Kidney glomerular epithelial cell (primary cell): ENCODE measurements at places on chromosomes 1 and 21.

DNA sequence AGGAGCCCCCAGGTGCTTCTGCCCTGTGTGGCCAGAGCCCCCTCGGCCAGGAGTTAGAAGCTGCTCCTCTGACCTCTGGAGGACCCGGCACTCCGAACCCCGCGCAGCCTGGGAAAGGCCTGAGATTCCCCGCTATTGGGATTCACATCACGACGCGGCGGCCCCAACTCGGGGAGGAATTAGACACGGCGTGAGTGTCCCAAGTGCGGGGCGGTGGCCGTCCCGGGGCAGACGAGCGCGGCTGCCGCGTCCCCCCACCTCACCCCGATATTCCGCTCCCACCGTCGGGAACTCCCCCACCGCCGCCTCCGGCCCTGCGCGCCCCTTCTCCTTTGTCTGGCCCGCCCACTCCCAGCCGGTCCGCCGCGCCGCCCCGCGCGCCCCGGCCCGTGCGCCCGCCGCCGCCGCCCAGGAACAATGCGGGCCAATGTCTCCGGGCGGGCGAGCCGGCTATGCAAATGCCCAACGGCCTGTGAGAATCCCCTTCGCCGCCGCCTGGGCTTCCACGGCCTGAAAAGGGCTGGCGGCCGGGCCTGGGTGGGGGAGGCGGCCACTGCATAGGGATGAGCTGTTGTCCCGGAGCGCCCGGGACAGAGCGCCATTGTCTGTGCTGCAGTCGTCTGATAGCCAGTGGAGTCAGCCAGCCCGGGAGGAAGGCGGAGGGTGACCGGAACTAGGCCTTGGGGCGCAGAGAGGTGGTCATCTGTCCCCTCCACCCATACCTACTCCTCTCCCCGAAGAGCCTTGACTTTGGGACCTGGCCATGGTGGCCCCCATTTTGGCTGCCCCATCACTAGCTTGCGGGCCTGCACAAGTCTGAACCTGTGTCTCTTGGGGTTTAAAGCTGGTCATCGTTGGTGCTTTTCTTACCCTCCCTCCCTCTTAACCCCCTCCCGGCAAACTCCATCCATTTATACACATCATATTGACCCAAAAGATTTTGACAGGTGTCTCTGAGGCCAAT, 19.4 kb downstream of the RHBG start:
- DNase-seq = no peak

DNA sequence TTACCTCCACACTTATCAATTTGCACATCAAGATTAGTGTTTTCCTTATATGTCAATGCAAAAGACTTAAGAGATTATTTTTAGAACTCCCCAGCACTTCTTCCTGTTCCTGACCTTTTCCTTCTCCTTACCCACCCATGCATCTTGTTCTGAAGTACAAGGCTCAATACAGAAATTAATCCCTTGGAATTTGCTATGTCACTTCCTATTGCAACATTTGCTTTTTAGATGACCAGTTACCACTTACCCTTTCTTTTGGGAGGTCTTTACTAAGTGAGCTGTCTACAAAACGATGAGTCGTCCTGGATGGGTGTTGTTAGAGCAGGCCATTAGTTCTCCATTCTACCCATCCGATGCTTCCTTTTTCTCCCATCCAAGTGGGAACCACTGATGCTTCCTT, 221.2 kb downstream of the FMN2 start:
- peak; percentile 50 for DNase-seq

DNA sequence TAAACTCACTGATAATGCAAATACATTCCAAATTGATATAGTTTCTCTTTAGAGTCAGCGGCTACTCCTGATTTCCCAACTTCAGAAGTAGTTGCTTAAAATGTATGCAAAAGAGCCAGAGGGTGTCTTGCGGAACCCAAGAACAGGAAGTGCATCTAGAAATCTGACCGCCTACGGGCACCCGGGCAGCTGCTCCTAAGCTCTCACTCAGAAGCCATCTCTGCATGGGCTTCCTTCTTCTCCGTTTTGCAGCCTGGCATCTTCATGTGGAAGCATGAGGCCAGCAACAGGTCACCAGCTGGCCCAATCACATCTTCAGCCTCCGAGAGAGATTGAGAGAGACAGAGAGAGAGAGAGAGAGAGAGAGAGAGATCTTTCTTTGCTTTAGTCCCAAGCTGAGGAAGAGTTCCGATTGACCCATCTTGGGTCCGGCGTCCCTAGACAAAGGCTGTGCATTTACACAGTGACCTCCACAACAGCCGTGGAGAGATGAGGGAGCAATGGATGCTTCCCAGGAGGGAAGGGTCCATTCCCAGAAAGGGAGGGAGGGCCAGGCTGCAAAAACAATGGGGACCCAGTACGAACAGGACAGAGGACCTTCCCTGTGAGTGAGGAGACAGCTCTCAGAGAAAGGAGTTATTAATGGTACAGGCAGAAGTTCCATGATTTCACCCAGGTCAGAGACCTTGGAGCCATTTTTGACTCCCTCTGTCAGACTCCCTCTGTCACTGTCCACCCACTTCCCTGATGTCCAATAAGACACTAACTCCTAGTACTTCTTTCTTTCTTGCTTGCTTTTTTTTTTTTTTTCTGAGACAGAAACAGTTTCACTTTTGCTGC, 28.2 kb upstream of the SLC30A1 start:
- DNase-seq = no peak

- DNase-seq = peak; percentile 99
Observed at GRCh38 chr1:10528066-10529014, 53.6 kb downstream of the PEX14 start.

DNA sequence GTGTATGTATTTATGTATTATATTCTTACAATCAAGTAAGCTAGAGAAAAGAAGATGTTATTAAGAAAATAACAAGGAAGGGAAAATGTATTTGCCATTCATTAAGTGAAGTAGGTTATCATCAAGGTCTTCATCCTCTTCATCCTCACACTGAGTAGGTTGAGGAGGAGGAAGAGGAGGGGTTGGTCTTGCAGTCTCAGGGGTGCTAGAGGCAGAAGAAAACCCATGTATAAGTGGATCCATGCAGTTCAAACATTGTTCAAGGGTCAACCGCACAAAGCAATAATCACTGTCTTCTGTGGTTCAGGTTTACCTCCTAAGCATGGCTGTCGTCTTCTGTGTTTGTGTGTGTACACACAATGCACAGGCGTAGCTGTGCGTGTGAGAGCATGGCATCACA, 16.9 kb downstream of the URB2 start:
- DNase-seq = no peak

GRCh38 chr1:230915078-230915477, 46.8 kb upstream of the C1orf198 start:
- no peak for DNase-seq

DNA sequence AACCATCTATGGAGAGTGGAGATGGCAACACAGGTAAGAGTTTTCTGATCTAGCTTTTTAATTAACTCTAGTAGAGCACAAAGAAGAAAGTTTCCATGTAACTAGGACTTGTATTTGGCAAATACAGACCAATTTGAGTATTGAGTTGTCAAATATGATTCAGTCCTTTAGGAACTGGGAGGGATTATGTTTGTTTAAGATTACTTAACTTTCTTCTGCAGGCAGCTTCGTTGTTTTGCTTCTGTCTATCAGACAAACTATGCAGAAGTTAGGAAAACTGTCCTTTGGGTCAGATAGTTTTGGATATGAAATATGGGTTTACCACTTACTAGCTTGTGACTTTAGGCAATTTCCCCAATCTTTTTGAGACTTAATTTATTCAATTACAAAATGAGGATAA, 111.8 kb downstream of the POU2F1 start:
- no peak for DNase-seq

GRCh38 chr1:4674117-4674516, 19.7 kb downstream of the AJAP1 start:
- no peak for DNase-seq

DNA sequence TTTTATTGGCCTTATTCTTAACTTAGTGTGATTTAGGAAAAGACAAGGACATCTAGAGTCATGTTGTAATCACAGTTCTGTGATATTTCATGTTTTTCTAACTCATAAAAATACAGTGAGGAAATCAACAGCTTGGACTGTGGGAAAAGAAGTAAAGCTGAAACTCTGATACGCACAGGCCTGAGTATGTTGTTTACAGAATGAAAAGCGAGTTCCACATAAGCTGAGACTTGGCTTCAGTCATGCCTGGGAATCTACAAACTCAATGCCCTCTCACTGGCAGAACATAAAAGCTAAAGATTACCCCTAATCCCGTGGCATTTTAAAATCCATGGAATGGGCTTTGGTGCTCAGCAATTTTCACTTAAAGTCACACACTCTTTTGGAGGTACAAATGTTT, 23.6 kb upstream of the ATP5PO start:
- no peak for DNase-seq

- no peak for DNase-seq
Observed at GRCh38 chr21:37767984-37768383, 148.3 kb downstream of the KCNJ6 start.

DNA sequence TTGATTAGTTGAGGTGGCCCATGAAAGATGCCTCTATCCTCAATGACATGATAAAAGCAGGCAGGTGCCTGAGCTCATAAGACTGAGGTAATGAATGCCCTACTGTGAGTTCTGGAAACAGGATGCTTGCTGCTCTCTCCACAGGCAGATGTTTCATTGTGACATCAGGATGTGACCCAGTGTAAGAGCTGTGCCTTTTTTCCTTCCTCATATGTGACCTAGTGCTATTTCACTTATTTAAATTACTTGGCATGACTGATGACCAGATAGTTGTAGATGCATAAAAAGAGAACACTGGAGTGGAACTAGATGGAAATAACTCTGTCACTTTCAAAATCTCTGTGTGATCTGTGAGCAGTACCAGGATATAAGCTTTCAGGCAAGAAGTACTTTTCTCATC, 31.9 kb downstream of the KIF14 start:
- no peak for DNase-seq

- DNase-seq = no peak
Observed at GRCh38 chr1:204366759-204367158, 7.0 kb upstream of the PLEKHA6 start.

GRCh38 chr1:10901091-10901890, 104.8 kb upstream of the CASZ1 start:
- DNase-seq = no peak

DNA sequence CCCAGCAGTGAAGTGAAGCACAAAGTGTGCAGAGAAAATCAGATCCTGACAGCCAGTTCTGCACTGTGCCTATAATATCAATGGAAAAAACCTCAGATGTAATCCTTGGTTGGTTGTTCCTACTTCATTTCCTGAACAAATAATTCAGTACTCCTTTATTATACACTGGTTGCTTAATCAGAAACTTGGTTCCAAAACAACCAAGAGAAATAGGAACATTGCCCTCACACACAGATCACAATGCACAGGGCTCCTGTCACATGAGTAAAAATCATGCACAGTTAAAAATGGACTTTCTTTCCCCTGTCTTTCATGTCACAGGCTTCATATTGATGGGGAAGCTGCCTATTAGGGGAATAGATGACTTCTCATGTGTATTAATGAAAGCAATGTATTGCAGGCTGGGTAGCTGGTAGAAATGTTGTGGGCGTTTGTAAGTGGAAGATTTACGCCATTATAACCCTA, 9.7 kb downstream of the DNASE2B start:
- no peak for DNase-seq

DNA sequence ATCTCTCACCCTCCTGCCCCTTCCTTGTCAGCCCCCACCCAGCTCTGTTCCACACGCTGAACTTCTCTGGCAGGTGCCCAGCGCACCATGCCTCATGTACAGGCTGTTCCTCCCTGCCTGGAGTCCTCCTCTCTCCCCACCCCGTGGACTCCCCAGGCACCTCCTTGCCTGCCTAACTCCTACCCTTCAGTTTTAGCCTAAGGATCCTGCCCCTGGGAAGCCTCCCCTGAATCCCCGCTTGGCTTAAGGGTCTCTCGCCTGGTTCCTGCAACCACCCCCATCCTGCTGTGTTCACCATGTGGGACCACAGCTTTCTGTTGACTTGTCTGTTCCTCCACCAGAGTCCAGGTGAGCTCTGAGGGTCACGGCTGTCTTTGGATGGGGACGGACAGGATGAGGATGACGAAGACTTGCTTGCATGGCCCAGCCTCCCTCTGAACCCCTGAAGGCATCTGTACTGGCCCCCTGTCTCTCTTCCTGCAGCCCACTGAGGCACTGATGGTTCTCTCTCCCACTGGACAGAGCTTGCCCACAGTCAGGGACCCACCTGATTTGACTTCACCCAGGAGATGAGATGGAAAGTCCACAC, 153.2 kb upstream of the C1orf174 start:
- no peak for DNase-seq

- DNase-seq = no peak
Observed at GRCh38 chr1:166272851-166273250, 106.0 kb upstream of the FAM78B start.

GRCh38 chr1:52552236-52552504, 722 bp downstream of the TUT4 start:
- DNase-seq = peak; percentile 74

DNA sequence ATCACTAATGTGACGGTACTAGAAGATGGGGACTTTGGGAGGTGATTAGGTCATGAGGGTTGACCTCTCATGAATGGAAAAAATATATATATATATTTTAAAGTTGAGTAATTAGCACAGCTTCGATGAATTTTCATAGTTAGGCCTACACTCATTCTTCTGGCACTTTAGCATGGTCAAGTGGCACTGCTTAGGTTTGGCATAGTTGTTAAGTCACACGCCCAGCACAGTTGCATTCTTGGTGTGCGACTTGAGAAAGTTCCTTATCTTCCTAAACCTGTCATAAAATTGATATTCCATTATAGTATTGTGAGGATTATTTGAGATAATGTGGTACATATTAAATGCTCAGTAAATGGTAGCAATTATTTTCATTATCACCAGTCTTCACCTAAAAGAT, 47.7 kb downstream of the MAN1A2 start:
- no peak for DNase-seq

DNA sequence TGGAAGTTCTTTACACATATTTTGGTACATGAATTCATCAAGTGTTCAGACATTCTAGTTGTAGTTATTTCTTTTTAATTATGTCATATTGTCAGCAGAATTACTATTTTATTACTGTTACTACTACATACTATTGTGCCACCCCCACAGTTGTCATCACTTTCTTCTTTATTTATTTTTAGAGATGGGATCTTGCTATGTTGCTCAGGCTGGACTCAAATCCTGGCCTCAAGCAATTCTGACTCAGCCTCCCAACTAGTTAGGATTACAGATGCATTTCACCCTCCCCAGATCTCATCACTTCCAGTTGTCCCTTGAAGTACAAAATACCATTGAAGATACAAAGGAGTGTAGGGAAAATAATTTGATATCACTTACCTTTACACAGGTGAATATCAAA, 258.0 kb downstream of the KCTD3 start:
- DNase-seq = no peak

- no peak for DNase-seq
Observed at GRCh38 chr1:68375919-68376318, 73.8 kb downstream of the RPE65 start.

- DNase-seq = no peak
Observed at GRCh38 chr1:86823386-86823785, 90.5 kb downstream of the SELENOF start.

- DNase-seq = no peak
Observed at GRCh38 chr1:112397841-112398240, 1.8 kb downstream of the CTTNBP2NL start.
